ENCODE measurements at places on chromosomes 12 and 14.

DNA sequence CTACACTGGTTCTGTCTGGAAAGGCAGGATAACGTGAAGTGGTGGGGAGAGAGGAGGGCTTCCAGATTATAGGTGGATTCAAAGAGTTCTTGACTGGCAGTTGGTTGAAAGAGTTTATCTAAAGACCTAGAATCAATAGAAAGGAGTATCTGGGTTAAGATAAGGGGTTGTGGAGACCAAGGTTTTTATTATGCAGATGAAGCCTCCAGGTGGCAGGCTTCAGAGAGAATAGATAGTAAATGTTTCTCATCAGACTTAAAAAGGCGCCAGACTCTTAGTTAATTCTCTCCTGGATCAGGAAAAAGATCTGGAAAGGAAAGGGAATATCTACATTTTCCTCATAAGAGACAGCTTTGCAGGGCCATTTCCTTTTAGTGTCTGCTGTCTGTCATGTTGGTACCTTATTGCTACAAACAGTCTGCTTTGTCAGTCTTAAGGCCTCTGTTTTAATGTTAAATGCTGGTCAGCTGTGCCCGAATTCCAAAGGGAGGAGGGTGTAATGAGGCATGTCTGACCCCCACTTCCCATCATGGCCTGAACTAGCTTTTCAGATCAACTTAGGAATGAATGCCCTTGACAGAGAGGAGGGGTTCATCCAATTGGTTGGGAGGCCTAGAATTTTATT is 401.3 kb downstream of the FUT8 start:
- DNase-seq = no peak

GRCh38 chr12:66428261-66428660 is 126.0 kb downstream of the HELB start:
- DNase-seq = no peak

DNA sequence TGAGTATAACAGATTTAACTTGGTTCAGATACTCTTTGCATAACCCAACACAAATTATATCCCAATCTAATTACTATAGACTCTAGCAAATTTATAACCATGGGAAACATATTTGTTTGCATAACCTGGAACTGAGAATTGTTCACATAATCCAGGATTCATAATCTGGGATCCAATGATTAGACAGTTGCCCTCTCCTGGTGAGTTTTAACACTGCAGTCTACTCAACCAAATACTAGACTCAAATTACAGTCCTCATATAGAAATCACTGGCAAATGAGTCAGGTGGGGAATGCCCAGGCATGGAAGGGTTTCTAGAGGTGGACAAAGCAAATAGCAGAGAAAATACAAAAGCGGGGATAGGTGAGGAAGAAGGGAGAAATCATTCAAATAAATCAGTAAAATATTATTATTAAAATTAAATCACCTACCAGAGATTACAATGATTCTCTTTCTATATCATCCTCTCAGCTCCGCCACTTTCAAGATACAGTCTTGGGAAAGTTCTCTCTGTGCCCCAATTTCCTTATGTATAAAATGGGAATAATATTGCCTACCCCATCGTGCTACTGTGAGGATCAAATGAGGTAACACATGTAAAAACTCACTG is 9.4 kb downstream of the GCH1 start:
- DNase-seq = peak; percentile 23

- no peak for DNase-seq
Measured at GRCh38 chr14:103650213-103650612, 21.2 kb downstream of the KLC1 start.

- DNase-seq = no peak
Measured at GRCh38 chr12:19712041-19712440, 272.7 kb downstream of the AEBP2 start.

DNA sequence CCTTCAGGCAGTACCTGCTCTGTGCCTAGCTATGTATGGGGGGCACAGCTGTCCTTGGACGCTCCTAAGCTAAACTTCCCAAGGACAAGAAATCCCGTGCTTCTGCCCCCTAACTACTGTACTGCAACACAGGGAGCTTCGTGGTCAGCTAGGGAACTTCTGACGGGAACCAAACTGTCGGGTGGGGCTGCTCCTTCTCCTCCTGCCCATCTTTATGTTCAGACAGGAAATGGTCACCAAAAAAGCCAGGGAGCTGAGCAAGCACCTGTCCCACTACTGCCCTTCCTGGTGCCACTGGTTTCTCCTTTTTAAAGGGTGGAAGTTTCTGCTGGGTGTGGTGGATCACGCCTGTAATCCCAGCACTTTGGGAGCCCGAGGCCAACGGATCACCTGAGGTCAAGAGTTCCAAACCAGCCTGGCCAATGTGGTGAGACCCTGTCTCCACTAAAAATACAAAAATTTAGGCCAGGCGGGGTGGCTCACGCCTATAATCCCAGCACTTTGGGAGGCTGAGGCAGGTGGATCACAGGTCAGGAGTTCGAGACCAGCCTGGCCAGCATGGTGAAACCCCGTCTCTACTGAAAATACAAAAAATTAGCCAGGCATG is 26.6 kb downstream of the PXN start:
- DNase-seq = no peak

DNA sequence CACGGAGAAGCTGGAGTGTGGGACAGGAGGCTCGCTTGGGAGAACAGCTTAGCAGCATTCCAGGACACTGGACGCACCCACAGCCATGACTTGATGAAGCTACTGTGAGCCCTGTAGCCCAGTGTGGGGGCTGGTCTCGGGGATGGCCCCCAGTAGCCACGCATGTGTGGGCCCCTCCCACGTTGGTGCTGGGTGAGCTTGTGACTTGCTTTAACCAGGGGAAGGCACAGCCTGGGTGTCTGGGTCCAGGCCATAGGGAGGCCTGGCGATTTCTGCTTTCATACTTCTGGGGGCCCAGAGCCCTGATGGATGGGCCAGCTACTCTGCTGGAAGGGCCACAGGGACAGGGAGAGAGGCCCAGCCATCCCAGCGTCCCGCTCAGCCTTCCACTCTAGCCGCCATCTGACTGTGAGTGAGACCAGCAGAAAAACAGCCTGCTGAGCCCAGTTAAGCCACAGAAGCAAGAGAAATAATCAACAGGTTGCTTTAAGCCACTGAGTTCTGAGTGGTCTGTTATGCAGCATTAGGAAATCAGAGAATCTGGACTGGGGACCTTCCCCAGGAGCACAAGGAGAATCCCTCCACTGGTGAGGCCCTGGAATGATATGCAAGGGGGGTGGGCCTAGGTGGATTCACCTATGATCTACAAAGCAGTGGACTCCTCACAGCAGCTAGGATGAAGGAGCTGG is 16.1 kb downstream of the DIO3 start:
- no peak for DNase-seq

DNA sequence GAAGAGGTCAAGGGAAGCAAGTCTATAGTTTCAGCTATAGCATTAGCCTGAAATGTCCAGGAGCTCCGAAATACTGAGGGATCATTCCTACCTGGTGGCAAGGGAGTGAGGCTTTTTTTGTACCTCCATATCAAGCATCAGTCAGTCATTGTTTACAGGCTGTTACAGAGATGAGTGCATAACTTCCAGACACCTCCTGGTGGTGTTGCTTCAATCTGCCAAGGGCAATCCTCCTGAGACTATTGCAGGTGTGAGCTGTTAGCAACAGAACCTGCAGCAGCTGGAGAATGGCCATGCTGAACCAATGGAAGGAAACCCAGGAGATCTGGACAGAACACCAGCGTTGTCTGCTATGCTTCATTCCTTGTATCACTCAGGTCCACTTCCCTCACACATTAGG is 80.0 kb upstream of the SLC8A3 start:
- no peak for DNase-seq

DNA sequence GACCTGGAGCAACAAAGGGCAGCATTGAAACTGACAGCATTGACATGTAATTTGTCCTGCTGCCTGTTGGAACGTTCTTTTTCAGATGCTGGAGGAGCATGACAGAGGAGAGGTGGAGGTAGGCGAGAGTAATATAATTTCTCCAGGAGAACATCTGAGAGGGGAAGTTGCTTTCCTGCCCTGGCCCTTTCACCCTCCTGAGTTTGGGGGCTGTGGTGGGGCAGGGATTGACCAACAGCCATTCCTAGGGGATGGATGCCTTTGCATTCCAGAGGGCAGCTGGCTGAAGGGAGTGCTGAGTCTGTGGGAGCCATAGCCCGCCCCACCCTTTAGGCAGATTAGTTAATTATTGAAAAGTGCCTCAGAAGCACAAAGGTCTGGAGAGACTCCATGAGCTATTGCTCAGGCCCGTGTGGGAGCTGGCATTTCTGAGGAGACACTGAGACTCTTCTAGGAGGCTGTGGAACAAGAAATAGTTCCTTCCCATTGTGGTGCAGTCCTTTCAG is 73.5 kb downstream of the ARF6 start:
- no peak for DNase-seq

DNA sequence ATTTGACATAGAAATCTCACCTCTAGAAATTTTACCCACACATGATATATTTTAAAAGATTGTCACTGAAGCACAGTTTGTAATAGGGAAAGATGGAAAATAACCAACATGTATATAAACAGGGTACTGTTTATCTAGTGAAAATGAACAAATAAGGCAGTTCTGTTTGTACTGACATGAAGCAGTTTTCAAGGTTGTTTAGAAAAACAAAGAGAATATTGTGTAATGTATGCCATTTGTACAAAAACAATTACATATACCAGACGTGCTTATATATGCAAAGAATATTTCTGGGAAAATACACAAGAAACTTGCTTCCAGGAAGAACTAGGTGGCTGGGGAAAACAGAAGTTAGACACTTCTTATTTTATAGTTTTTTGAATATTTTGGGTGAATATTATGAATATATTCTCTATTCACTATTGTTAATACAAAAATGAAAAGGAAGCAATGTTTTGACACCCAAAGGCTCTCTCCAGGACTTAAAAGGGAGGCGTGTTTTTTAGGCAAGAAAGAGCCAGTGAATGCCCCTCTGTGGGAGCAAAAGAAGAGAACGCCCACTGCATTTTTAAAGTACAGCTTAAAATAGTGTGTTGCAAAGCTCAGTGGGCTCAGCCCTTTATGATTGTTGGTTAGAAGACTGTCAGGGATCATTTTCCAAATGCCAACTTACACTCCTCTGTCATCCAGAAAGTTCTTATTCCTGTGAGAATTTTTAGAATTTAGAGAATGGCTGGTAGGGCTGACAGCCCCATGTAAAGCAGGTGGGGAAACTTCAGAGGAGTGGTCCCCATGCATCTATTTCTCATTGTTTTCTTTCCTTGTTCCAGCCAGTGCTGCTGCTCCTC is 59.6 kb upstream of the FERMT2 start:
- no peak for DNase-seq

DNA sequence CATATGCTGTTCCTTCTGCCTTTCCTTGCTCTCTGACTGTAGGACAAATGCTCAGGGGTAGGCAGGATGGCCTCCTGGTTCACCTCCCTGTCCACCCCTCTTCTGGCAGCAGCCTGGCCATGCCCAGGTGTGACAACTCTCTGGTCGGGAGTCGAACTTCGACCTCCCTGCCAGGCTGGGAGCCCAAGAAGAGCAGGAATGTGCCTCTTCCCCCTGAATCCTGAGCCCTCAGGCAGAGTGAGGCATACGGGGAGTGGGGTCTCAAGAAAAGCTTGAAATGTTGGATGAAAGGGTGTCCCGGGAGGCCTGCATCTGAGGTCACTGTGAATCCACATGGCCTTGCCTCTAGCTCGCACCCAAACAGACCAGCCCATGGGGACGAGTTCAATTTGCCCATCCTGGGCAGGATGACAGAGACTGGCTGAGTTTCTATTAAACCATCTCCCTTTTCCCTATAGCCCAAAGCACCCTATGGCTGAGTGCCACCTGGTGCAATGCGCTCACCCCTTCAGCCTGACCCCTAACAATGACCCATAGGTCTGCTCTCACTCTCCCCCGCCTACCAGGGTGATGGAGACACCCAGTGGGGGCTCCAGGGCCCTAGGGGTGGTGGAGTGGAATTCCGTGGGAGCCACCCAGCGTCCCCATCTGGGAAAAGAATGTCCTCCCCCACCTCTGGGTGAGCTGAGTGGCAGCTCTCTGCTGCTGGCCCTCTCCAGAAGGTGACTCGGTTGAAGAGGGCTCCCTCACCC is 52.9 kb upstream of the DIO3 start:
- no peak for DNase-seq

DNA sequence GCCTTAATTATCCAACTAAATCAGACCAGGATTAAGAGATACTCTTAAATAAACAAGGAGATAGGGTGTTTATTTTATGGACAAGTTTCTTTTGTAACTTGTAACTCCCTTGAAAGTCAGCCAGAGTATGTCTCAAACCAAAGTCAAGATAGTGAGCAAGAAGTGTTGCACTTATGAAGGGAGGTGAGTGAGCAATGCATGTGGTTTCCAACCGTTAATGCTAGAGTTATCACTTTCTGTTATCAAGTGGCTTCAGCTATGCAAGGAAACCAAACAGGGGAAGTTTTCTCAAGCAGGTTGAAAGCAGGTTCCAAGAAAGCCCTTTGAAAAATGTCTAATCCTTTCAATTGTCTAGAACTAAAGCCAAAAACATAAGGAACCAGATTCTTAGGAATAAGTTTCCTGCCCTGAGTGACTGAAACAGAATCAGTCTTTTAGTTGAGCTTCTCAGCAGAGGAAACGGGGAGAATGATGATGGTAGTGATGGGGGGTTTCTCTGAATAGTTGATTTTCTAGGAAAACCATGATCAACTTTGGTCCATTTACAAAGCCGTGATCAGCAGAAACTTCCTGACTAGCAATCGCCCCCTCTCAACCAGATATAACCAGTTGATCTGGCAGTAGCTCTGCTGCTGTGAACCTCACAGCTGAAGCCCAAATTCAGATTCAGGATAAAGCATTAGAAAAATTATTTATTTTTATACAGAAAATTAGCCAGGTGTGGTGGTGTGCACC is 128.4 kb downstream of the DAD1 start:
- no peak for DNase-seq

DNA sequence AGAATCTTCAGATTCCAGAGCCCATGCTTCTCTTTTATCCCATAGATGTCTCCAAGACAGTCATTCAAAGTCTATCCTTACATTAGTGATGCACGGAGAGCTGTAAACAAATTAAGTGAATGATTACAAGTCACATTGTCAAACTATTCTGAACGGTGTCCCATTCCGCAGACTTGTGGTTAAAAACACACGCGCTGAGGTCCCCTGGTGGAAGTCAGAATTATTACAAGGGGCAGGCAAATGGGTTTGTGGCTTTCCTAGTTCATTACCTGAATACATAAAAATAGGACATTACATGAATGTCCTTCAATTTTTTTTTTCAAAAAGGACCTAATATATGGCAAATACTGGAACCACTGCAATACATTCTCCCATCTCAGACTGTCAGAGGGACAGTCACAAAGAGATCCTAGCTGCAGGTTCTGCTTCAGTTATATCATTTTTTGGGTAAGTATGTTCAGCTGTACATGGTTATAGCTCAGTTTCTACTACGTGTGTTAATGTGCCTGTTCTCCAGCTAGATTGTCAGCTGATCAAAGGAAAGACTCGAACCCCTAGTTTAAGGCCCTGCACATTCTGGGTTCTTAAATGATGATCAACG is 53.1 kb upstream of the STON2 start:
- DNase-seq = peak; percentile 28

- DNase-seq = no peak
Measured at GRCh38 chr12:52407918-52408317, 1.8 kb upstream of the KRT82 start.
